SIG-M5 (cell line): ENCODE measurements at places on chromosomes 3 and 15.

DNA sequence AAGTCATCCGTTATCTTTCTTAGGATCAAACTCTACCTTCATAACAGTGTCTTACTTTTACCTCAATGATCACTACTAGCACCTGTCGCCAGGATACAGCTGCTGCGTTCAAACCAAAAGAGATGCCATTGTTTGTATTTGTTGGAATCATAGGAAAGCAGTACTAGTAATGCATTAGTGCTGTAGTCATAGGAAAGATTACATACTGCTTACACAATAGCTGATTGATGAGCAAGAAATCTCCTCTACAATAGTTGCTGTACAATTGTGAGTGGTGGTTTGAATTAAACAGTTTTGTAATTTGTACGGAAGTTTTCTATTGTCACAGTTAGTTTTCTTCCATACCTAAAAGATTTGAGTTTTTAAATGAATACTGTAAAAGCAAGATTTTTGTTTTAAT is 21.4 kb downstream of the ACAP2 start:
- no peak for DNase-seq

- DNase-seq, result no peak
These were observed 116.8 kb downstream of the ZNF280D start for GRCh38 chr15:56616551-56616950.

DNA sequence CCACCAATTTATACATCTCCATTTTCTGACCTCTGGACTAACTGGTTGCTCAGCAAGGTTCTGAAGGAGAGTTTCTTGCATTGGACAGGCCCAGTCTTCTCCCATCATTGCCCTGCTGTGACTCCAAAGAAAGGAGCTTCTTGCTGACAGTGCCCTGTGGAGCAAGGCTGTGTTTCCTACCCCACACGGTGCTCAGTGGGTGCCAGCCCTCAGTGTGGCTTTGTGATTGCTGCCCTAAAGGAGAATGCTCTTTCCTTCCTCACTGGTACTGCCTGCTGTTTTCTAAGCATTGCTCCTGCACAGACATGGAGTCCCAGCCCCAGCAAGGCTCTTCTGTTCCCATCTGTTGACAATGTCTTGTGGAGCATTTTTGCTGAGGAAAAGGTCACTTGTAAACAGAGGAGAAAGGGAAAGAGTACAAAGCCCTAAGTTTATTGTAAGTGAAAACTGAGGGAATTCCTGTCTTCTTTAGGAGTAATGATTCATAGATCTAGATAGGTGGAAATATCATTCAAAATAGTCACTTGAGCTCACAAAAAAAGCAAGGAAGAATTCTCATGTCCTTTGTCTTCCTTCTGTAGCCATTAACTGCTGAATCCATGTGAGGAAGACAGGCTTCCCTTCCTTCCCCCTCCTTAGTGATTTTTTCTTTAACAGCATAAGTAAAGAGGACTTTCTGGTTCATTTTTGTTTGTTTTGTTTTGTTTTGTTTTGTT is 62.9 kb downstream of the HMG20A start:
- no peak for DNase-seq

DNA sequence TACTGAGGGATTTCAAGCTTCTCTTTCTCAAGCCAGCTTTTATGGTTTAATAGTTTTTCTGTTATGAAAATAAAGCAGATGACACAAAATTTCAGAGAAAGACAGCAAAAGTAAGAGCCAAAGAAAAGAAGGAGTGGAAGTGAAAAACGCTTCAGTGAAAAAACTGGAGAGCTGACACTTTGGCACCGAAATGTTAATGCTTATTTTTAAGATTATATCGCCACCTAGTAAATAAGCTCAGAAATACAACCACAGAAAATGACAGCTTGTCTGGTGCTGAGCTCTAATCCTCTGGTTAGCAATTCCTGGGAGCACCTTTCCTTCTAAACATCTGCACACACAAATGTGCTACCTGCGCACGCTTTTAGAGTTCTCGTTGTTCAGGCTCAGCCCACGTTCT is 101.6 kb downstream of the ZPLD1 start:
- DNase-seq, result no peak

- DNase-seq, result no peak
These were observed 7.5 kb upstream of the LOXL1 start for GRCh38 chr15:73918784-73919183.
